ENCODE measurements at places on chromosomes 1 and 21. TPM values are rescaled to one million over a fixed set of nuclear protein-coding genes. Genes with fewer than 3 reads are reported as not detected.
A peak's percentile ranks its signal among the peaks of the same experiment; 100 is the strongest.

Gene KRTAP13-2
- total RNA-seq: not detected

Gene TMEM50B
- total RNA-seq: 24.6 TPM

Gene WNT9A
- total RNA-seq: 1.2 TPM

Gene ANGPTL3
- total RNA-seq: not detected

Gene LAD1
- 6.1 TPM for total RNA-seq

Gene SUSD4
- total RNA-seq: not detected

Gene FAM43B
- 1.4 TPM for total RNA-seq

Gene SLC30A10
- total RNA-seq: not detected

Gene DNM3
- total RNA-seq: 8.3 TPM

Gene TEDDM1
- not detected for total RNA-seq

Gene TIPRL
- total RNA-seq: 41.4 TPM

Gene RGSL1
- not detected for total RNA-seq

Gene LAPTM5
- total RNA-seq: not detected

Gene AK5
- total RNA-seq: not detected

Gene TMEM269
- total RNA-seq: not detected

DNA sequence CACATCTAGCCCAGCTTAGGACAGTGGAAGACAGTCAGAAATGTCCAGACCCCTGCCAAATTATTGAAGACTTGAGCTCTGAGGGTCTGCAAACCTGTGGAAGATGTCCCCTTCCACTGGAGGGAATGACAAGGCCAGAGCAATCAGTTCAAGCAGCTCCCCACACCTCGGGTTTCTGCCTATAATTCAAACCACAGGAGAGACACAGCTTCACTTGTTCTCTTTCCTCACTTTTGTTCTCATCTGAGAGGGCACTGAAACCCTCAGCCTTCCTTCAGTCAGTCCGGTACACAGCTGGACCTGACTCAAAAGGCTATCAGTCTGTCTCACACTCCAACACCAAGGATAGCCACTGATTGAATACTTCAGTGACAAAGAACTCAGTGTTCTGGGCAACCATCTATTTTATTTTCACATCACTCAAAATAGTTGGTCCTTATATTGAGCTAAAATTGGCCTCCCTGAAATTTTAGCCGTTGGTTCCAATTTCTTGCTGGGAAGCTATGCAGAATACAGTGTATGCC is 70.1 kb downstream of the TENT5C start:
- no peak for DNase-seq

DNA sequence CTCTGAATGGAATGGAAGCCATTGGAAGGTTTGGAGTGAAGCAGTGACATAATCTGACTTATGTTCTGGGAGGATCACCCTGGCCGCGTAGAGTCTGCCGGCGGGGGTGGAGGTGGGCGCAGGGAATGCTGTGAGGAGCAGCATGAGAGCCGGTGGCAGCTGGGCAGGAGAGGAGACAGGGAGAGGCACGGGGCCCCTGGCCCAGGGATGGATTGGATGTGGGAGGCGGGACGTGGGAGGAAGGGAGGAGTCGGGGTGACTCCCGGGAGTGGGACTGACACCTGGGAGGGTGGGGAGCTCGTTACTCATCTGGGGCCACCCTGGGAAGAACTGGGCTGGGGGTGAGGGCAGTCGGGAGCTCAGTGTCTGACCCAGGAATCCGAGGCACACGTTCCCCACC is 10.4 kb upstream of the KCNAB2 start:
- DNase-seq: no peak

- no peak for DNase-seq
Measured at GRCh38 chr21:40658311-40658710, 188.6 kb downstream of the DSCAM start.

- DNase-seq: no peak
Measured at GRCh38 chr1:116110567-116111523, at the start of gene MAB21L3. Gene MAB21L3, plus strand, starts transcription at chr1:116111399. Its CDS starts 1,217 bp downstream, at chr1:116112616.

GRCh38 chr1:53689736-53690326 is 49.1 kb downstream of the GLIS1 start:
- DNase-seq: no peak

GRCh38 chr1:82487778-82488177 is 687.0 kb downstream of the ADGRL2 start:
- no peak for DNase-seq

DNA sequence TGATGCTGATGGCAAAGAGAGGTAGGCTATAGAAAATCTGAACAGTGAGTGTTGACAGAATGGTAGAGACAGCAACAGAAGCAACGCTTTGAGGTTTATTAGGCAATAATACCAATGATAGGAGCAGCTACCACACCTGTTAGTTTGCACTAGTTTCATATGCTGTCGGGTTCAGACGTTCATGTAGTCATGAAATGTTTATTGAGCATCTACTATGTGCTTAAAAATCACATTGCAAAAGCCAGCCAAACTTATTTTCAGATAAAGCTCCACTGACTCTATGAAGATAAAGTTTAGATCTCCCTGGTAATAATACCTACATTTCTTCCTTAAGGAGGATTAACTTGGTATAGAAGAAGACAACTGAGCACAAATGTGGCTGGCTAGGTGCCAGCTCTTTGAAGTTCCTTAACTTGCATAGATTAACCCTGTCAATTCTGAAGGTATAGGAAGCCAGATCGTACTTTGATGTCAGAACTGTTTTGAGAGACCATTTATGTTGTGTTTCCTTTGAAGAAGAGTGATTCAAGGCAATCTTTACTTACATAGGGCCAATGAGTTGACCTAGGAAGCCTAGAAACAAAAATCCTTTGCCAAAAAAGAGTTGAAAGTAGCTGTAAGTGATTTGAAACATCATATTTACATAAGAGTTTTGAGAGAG is 71.5 kb downstream of the DISP1 start:
- DNase-seq: no peak

DNA sequence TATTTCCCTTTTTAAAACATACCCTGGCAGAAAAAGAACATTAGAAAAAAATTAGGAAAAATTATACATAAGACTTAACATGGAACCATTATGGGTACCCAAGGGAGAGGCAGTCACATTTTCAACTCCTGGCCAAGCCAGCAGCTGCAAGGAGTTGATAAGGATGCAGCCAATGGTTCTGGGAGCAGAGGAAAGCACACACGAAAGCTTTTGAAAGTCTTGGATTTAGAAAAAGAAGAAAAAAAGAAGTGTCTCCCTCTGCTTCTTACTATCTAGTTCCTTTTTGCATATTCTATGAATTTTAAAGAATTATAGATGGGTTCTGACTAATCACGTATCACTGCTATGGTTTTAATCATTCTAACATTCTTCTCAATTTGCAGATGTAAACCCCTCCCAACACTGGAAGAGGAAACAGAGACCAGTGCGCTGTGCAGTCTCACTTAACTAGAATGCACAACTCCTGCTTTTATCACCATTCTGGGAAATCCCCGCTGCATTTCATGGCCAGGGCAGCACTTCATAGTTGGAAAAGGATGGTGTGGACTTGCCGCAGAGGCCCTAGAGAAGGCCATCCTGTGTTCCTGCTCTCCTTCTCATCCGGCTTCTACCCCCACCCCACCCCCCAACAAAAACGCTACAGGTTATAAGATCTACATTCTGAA is 2.7 kb upstream of the CD58 start:
- no peak for DNase-seq

GRCh38 chr1:40620150-40620549 is 45.3 kb downstream of the RIMS3 start:
- no peak for DNase-seq

- no peak for DNase-seq
Measured at GRCh38 chr1:229563701-229564100, 5.2 kb upstream of the ABCB10 start.

GRCh38 chr21:45821315-45821962 is 160.1 kb upstream of the COL6A1 start:
- DNase-seq: no peak

- DNase-seq: peak; percentile 82
Measured at GRCh38 chr1:168603501-168604110, 27.2 kb downstream of the XCL1 start.

DNA sequence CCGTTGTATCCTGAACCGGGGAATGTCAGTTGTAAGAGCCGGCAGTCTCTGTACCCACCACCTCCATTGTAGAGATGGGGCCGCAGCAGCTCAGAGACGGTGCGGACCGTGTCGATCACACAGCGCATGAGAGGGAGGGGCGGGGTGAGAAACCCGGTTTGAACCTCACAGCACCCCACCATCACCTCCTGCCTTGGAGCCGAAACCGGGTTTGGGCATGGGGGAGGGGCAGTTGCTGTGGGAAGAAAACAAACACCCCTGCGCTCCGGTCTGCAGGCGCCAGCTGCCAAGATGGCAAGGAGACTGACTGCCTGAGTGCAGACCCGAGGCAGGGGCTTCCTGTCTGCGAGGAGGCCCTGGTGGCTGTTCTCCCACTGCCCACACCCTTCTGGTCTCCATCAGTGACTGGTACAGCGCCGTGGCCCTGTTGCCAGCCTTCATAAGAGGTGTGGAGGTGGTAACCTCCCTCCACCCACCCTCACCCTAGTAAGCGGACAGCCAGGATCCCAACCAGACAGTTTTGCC is 69.2 kb upstream of the SSBP3 start:
- DNase-seq: no peak

DNA sequence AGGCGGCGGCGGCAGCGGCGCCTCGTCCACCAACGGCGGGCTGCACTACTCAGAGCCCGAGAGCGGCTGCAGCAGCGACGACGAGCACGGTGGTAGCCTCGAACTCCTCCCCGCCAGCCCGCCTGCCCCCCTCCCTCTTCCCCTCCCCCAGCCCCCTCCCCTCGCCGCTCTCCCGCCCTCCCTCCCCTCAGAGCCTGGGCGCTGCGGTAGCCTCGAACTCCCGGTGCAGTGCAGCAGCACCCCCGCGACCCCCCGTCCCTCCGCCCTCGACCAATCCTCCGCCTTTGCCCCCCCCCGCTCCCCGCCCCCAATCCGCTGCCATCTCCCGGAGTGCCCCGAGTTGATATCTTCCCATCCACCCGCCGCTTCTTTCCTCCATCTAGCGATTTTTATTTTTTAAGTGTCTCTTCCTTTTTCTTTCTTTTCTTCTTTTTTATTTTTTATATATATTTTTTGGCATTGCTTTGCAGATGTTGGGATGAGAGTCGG is 516 bp downstream of the RCOR3 start:
- no peak for DNase-seq

DNA sequence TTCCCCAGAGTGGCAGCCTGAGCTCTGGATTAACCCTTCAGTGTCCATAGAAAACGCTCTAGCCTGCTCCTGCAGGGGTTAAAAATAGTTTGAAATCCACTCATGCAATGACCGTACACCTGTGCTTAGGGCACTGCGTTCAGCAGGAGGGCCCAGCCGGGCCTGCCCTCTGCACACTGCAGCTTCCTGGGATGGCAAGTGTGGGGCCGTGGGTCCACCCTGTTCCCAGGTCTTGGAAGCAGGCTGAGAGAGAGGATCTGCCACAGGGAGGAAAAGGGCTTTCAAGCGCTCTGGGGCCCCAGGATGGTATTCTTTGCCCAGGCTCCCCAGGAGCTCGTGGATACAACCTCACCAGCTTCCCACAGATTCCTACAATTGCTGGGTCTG is 1.5 kb upstream of the S100B start:
- DNase-seq: no peak

- no peak for DNase-seq
Measured at GRCh38 chr1:220001095-220001501, 45.2 kb downstream of the EPRS1 start.

- DNase-seq: peak; percentile 20
Measured at GRCh38 chr1:194394676-194395075, 1208.3 kb upstream of the B3GALT2 start.

GRCh38 chr1:20551161-20551560 is 1.2 kb upstream of the FAM43B start:
- DNase-seq: peak; percentile 8

- peak; percentile 12 for DNase-seq
Measured at GRCh38 chr1:150164779-150165178, 15.1 kb downstream of the PLEKHO1 start.

DNA sequence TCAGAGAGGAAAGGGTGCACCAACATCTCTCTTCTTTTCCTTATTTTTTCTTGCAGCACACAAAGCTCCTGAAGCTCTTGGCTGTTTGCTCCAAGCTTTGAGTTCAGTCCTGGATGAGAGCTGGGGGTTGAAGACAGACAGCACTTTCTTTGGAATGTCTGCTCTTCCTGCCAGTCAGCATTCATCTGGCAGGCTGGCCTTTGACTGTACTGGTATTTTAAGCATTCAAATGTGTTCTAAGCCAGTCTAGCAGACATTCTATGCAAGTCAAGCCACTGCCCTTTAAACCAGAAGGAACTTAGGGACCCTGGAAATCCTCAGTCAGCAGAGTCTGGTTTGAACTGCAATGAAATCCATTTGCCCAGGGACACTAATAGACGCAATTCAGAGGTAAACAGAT is 45.0 kb downstream of the XCL1 start:
- DNase-seq: no peak

DNA sequence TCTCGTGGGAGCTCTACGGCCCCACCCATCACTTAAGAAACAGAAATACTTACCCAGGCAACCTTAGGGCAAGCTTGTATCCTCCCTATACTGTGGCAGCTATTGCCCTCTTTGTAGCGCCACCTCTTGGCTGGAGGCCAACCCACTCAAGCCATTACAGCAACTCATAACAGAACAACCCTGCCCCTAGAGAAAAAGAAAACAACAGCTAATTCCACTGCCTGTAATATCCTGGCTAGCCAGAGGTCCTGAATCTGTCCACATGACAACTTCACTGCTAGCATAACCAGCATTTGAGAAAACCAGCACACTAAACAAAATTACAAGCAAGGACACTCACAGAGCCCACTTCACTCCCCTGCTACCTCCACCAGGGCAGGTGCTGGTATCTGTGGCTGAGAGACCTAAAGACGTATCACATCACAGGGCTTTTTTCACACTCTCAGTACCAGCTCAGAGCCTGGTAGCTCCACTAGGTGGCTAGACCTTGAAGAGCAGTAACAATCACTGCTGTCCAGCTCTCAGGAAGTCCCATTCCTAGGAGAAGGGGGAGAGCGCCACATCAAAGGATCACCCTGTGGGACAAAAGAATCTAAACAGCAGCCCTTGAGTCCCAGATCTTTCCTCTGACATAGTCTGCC is 14.5 kb upstream of the MX1 start:
- no peak for DNase-seq

GRCh38 chr1:165144757-165145397 is 211.6 kb downstream of the LMX1A start:
- peak; percentile 53 for DNase-seq

DNA sequence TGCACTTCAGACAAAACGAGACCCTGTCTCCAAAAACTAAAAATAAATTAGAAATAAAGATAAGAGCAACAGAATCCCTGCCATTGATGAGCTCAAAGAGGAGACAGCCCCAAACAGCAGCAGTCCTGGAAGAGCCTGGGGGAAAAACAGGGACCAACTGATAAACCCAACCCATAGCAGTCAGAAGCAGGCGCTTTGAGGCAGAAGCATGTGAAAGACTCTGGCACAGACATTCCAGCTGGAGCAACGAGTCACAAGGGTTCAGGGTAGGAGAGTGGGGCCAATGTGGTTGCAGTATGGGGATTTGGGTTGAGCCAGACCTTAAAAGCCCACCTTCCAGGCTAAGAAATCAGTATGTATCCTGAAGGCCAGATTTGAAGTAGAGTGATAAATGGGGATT is 78.5 kb downstream of the MPZL1 start:
- DNase-seq: no peak

GRCh38 chr1:16396591-16396990 is 29.5 kb downstream of the SZRD1 start:
- peak; percentile 57 for DNase-seq

All from G401 (cell line).